ENCODE measurements at places on chromosomes 3 and 15.

DNA sequence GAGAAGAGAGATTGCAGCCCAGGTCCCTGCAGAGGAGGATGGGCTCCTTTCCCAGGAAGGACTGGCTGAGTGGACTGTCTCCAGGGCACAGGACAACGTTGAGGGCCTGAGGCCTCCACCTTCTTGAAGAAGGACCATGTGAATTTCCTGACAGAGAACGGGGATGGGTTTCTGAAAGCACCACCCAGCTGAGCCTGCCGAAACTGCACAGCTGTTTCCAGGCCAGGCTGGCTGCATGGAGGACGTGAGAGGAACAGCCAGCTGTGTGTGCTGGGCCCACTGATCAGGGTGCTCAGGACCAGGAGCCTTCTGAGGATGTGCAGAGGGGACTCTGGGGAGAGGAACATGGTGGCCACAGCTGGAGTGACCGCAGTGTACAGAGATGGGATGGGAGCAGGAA, 39.2 kb downstream of the HMCES start:
- no peak for DNase-seq

GRCh38 chr3:170707899-170708298, 122.0 kb upstream of the SLC7A14 start:
- DNase-seq = no peak

DNA sequence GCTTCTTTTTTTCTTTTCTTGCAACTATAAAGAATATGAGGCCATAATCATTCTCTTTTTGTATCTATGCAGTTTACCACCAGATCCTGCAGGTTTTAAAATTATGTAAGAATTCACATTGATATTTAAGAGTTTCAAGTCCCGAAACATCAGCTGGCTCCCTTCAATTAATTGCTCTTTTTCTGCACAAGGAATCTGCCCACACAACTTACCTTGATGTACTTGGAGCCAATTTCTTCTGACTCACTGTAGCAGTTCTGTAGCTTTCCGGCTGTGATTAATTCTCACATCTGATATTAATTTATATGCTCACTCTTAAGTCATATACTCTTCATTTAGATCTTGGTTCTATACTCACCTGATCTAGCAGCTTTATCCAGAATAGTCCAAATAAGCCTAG, 781.8 kb downstream of the CADM2 start:
- DNase-seq = no peak

DNA sequence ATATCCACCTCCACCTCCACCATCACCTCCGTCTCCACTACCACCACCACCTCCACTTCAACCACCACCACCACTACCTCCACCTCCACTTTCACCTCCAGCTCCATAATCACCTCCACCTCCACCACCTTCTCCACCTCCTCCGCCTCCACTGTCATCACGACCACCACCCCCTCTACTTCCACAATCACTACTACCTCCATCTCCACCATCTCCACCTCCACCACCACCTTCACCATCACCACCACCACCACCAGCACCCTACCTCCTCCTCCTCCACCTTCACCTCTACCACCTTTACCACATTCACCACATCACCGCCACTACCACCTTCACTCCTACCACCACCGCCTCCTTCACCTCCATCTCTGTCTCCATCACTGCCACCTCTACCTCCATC, 435.7 kb downstream of the MCTP2 start:
- DNase-seq = no peak

DNA sequence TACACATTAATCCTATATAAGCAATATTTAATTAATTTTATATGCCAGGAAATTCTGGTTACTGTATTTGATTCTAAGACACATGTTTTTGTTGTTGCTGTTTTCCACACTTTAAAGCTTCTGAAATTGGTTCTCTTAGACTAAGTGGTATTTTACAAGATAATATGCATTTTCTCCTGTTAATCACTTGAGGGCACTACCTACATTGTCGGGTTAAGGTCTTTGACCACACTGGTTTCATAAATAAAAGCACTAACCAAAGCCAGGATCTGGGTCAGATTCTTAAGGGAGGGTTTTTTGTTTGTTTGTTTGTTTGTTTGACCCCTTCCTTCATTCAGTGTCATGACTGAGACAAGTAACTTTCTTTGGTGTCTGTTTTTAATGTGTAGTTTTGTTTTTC, 590.2 kb downstream of the RBMS3 start:
- DNase-seq = no peak

- no peak for DNase-seq
Measured at GRCh38 chr15:48992545-48992944, 28.8 kb upstream of the SHC4 start.

DNA sequence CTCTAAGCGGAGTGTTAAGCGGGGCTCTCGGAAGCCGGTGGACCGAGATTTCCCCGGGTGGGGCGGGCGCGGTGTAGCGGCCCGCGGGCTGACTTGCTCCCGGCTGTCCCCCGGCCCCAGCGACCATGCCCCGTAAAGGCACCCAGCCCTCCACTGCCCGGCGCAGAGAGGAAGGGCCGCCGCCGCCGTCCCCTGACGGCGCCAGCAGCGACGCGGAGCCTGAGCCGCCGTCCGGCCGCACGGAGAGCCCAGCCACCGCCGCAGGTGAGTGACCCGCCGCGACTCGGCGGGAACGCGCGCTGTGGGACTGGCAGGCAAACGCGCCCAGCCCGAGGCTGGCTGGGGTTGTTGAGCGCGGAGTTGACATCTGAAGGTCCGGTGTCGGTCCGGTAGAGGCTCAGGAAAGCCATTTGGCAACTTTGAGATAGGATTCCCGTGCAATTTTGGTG, 1.3 kb downstream of the SMC4 start:
- peak; percentile 68 for DNase-seq

GRCh38 chr3:171129827-171130226, 103.3 kb upstream of the SLC2A2 start:
- DNase-seq = no peak

DNA sequence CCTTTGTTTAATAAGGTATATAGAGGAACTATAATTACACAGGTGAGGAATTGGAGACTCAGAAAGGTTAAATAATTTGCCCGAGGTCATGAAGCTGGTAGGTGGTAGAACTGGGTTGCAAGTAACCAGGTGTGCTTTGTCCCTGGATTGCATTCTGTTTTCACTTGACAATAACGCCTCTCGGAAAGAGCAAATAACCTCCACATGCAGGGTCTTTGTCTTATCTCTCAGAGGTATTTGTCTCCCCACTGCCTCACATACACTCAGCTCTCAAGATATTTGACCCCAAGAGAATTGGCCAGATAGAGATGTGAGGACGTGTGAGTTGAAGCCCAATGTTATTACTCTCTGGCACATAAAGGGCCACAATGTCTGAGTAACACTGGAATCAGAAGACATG, 320.9 kb upstream of the ONECUT1 start:
- no peak for DNase-seq

GRCh38 chr15:61447981-61448380, 218.9 kb upstream of the RORA start:
- DNase-seq = no peak
